ENCODE measurements at places on chromosomes 7 and 10.

DNA sequence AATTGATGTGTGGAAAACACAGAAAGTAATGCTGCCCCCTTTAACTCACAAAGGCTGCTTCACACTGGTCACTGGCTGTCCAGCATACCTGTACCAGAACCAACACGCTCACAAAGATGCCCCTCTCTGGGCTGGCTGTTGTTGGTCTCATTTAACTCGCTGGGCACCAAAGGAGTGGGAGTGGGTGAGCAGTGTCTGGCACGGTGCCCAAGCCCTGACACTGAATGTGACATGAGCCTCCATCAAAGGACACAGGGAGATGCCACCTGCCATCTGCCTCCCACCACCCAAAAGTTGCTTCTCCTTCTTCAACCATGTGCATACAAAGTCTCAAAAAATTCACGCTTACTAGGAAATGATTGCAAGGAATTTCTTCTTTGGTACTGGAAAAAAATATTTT, 86.8 kb downstream of the FGFR2 start:
- no peak for DNase-seq

DNA sequence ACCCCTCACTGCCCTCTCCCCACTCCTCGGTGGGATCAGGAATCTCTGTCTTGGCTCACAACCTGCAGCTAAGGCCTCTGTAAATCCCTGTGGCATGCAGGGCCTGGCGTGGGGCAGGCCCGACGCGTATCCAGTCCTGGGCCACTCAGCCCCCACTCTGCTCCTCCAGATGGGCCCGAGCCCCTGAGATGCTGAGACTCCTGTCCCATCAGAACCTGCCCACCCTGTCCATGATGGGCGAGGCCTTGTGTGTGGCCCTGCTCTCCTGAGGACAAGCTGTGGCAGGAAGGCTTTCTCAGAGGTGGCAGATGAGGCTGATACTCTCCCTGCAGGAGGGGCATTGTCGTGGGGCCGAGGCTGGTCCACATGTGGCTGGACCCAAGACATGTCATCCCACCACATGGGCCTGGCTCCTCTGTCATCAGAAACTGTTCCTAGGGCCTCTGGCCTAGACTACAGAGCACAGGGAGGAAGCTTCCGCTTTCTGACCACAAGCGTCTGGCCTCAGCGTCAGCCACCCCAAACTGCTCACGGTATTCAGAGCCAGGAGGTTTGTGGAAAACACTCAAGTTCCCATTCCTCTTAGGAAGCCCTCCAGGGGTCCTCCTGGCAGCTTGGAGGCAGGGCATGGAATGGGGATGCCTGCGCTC, 6.0 kb downstream of the ALOX5 start:
- no peak for DNase-seq

GRCh38 chr10:2208106-2208505, 470.8 kb upstream of the ADARB2 start:
- no peak for DNase-seq

DNA sequence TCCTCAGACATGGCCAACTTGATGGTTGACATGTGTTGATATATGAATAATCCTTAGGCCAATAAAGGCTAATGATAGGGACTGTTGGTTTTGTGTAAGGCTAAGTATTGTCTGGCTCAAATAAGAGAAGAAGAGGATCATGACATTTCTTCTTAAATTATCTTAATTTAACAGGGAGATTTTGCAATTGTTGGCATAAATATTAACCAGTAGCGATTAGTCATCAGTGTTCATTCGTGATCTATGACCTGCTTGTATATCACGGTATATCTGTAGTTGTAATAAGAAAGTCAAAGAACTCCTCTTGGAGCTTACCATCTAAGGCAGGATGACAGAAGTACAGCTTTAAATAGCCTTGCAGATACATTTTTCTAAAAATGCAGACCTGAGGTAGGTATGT, 196.4 kb downstream of the CREB5 start:
- no peak for DNase-seq

DNA sequence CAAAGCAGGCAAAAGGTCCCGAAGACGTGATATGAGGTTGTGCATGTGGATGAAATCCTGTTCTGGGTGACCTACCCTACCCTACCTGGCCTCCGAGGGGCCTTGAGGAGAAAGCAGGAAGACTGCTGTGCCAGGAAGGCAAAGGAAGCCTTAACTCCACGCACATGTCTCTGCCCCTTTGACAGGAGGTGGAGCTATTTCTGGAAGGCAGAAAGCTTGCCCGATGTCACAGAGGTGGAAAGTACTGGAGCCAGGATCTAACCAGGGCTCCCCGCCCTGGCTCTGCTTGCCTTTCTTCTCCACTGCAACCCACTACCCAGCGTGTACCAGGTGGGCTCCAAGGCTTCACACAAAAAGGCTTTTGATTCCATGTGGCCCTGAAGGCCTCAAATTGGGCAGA, 66.4 kb upstream of the DDC start:
- no peak for DNase-seq

GRCh38 chr7:137652721-137653120, 194.1 kb downstream of the DGKI start:
- no peak for DNase-seq

- DNase-seq, result no peak
These were observed 152.6 kb upstream of the KLF14 start for GRCh38 chr7:130886438-130887135.

DNA sequence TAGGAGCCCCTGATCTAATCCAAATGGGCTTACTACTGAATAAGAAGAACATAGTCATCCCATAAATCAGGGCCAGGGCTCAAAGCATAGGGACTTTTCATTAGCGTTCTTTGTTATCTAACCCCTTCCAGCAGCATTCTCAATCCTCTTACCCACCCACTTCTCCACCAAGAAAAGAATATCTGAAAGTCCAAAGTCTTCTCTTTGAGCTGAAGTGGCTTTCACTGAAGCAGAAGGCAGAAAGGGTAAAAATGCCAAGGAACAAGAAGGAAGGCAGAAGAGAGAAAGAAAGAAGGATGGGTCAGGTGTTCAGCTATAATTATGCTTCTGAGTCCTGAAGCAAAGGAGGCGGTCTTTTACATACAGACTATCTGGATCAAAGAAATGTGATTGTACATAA, 10.2 kb downstream of the TRPV5 start:
- DNase-seq, result no peak

- DNase-seq, result no peak
These were observed 244.8 kb downstream of the BAMBI start for GRCh38 chr10:28922127-28922526.

- no peak for DNase-seq
These were observed 179.6 kb downstream of the FZD1 start for GRCh38 chr7:91443862-91444261.

DNA sequence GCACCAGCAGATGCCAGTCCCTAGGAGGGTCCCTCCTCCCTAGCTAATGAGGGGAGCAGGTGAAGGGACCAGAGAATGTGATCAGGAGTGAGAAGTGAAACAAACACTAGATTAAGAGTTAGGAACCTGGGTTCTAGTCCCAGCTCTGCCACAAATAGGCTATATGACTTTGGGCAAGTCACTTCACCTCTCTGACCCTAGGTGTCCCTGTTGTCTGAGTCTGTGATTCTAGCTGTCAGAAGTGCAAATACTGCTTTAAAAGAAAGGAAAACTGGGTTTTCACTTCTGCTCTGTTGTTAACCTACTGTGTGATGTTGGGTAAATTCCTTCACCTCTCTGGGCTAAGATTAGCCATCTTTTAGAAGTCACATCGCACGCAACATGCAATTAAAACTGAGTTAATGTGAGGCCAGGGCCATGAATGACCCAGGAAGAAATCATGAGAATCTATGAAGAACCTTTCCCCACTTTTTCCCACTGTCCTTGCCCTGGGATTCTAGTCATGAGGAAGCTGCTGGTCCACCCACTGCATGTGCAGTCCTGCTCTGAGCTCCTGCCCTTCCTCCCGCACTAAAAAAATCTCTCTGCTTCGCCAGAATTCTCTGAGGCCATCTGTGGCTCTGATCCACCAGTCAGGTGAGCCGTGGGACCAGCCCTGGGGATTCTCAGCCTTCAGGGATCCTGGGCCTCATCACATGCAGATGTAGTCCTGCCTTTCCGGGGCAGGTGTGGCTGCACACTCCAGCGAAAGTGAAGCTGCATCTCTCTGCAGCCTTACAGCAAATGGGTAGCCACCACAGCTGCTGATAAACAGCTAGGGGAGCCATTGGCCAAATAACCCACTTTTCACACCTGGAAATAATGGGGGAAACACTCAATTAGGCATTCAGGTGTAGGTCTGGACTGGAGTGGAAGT, 181.7 kb downstream of the PLXNA4 start:
- DNase-seq, result no peak

DNA sequence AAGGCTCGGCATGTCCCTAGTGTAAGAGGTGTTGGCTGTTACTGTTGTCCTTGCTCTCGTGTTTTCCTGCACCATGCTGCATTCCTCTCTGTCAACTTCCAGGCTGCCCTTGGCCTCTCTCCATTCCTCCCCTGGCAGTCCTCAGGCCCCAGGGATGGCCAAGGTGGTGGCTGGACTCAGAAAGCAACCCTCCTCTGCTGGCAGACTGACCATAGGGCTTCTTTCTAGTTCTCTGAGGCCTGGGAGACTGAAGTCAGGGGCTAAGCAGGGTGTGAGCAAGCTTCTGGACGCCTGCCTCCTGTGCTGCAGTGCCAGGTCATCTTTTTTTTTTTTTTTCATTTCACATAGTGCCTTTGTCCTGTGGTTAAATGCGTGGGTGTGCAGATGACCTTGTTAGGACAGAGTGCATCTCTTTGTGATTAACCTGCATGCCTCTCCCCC, 72.0 kb downstream of the GOLGA7B start:
- DNase-seq, result no peak

- no peak for DNase-seq
These were observed 370.4 kb downstream of the HGF start for GRCh38 chr7:81399471-81399870.

DNA sequence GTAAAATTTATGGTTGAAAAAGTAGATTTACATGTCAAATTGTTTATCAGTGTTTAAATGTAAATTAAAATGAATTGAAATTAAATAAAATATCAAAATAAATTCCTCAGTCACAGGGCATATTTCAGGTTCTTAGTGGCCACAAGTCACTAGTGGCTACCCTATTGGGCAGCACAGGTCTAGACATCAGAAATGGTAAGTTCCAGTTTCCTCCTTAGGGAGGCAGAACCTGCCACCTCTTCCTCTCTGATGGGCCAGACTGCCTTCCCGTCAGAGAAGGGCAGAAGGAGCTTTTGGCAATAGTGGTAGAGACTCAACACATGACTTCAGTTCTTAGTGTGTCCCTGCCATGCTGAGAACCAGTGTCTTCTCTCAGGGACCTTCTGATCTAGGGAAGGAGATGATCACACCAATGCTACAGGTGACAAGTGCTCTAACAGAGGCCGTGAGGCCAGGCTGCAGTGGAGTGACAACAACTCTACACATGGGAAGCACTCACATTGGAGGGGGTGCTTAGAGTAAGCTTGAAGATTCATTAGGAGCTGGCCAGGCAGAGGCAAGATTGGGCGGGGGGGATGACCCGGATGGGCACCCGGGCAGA, 14.4 kb upstream of the PCBD1 start:
- DNase-seq, result no peak

Data from activated T-cell treated with anti-CD3 and anti-CD28 coated beads, Interleukin-2, amount 50 U/mL, for 1 hour (primary cell).